ENCODE measurements at places on chromosomes 13 and 19.

- DNase-seq = no peak
Measured at GRCh38 chr19:7505682-7506384, 10.1 kb upstream of the ZNF358 start.

- DNase-seq = no peak
Measured at GRCh38 chr19:21492947-21493906, 12.2 kb upstream of the ZNF429 start.

DNA sequence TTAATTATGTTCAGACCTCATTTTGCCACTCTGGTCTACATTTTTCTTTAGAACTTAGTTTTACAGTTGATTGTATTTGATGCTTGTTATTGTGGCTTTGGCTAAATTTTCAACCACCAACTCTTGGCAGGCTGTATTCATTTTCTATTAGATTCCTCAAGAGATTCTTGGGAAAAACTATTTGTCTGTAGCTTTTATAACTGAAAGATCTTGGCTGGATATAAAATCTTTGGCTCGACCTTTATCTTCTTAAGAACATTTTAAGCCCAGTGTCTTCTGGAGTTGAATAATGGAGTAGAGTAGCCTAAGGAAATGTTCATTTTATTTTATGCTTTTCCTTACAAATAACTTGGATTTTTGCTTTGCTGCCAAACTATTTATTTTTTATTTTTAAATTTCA, 848.5 kb downstream of the PCDH17 start:
- DNase-seq = no peak

DNA sequence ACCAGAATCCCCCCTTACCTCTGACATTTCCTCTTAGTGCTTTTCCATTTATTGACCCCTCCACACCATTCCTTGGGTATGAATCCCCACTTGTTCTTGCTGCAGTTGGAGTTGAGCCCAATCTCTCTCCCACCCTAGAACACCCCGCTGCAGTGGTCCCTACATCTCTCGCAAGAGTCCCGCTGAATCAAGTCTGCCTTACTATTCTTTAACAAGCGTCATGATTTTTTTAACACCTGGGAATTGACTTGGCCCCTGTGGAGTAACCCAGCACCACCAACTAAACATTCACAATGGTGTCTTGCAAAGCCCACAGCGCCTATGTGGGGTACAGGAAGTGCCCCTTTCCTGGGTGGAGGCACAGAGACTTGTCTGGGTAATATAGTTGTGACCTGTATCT, 13.2 kb upstream of the ZNF599 start:
- DNase-seq = no peak
